A172 (cell line): ENCODE measurements at places on chromosomes 2 and 18. TPM values are rescaled to one million over a fixed set of nuclear protein-coding genes. Genes with fewer than 3 reads are reported as not detected.

FEV gene
- not detected in 2 replicates for total RNA-seq

CTAGE1 gene
- not detected in 2 replicates for total RNA-seq

CD8B2 gene
- total RNA-seq: not detected in 2 replicates

IL36B gene
- total RNA-seq: 0.19 TPM in 1 of 2 replicates, not detected in the other
